ENCODE measurements at places on chromosomes 3 and 15. TPM values are rescaled to one million over a fixed set of nuclear protein-coding genes. Genes with fewer than 3 reads are reported as not detected.

RAD51 gene
- total RNA-seq: 47.0 TPM

TMEM108 gene
- not detected for total RNA-seq

TATDN2 gene
- 32.1 TPM for total RNA-seq

SHC4 gene
- not detected for total RNA-seq

SNRPA1 gene
- 123 TPM for total RNA-seq

TBL1XR1 gene
- 140 TPM for total RNA-seq

AEN gene
- total RNA-seq: 28.7 TPM

C3orf49 gene
- total RNA-seq: not detected

ESYT3 gene
- total RNA-seq: 7.6 TPM

Data from Caco-2 (cell line).